ENCODE measurements at places on chromosomes 5 and 9.

GRCh38 chr9:95272830-95273229, 44.7 kb downstream of the FANCC start:
- no peak for DNase-seq

DNA sequence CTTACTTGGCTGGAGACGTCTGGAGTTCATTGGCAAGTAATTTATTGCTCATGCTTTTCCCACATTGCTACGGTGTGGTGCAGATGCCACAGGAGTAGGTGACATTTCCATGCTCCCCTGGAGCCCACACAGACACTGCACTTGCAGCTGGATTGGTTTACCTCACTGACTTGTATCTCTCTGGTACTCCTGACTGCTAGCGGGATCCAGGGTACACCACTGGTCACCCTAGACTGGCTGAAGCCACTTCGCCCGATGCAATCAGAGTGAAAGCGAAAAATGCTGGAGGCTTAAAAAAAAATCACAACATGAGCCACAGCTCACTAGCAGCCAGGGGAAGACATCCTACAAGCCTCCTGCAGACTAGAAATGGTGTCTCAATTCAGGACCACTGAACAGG, 32.6 kb upstream of the SLIT3 start:
- DNase-seq: no peak

DNA sequence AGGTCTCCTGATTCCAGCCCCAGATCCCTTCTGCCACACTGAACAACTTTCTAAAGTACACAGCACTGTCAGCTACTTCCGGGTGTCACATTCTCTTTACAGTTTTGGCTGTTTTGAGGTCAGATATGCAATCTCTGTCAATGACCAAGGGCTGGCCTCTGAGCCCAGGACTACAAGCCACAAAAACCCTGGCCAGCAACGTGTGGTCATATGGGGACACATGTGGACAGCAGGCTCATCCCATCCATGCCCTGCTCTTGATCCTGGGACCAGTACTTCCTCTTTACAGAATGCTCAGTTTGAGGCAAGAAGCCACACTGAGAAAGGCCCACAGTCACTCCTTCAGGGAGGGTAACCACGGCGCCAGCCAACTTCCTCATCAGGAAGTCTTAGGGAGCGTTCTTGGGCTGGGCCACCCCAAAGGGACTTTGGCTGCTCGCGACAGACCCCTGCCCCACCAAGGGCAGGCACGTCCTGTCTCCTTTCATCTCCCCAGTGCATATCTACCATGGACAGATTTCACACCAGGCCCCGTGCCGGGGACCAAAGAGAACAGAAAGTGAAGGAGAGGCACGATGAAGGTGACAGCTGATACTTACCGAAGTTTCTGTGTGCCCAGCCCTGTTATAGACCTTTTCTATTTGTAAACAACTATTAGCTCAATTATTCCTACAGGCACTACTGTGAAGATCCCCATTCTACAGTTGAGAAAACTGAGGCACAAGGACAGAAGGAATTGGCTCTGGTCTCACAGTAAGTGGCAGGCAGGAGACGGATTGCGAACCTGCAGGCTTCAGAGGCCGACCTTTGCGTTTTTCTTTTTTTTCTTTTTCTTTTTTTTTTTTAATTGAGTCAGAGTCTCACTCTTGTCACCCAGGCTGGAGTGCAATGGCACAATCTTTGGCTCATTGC, 37.3 kb downstream of the STK10 start:
- DNase-seq: no peak

DNA sequence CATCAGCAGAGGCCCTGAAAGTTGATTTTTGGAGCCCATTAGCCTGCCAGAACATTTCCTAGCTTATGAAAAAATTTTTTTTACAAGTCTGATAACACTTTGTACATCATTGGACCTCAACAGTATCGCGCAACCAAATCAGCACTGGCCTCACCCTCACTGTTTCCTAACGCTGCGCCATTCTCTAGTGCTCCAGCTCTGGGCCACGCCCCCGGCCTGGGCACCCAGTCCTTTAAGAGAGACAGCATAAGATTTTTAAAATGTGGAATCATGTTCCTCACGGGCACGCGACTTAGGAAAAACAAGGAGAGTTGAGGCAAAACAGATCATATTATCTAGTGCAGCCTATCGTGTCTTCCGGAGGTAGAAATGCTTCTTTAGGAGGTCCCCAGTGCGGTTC, 114.5 kb downstream of the BOD1 start:
- DNase-seq: no peak
